Right ventricle myocardium superior (tissue), 1 donor: ENCODE measurements at places on chromosomes 12 and 14. TPM values are rescaled to one million over a fixed set of nuclear protein-coding genes. Genes with fewer than 3 reads are reported as not detected.

PDZRN4 gene
- total RNA-seq = not detected

ENDOU gene
- 0.11 TPM for total RNA-seq

APOF gene
- not detected for total RNA-seq

SMCO2 gene
- not detected for total RNA-seq

HNF1A gene
- total RNA-seq = not detected

TMEM116 gene
- 42.4 TPM for total RNA-seq

PMEL gene
- total RNA-seq = 0.83 TPM

OR6C2 gene
- total RNA-seq = not detected

FZD10 gene
- total RNA-seq = not detected

PAWR gene
- 7.2 TPM for total RNA-seq

POMT2 gene
- 19.7 TPM for total RNA-seq

MYF5 gene
- not detected for total RNA-seq

CHMP4A gene
- 26.6 TPM for total RNA-seq

LMO3 gene
- total RNA-seq = 2.3 TPM

ACOT4 gene
- total RNA-seq = 0.62 TPM

DNAI7 gene
- 1.7 TPM for total RNA-seq

TAS2R31 gene
- total RNA-seq = 0.38 TPM

RPGRIP1 gene
- 0.27 TPM for total RNA-seq

PLEK2 gene
- not detected for total RNA-seq

PKP2 gene
- 400 TPM for total RNA-seq

IL23A gene
- total RNA-seq = not detected

POU6F1 gene
- total RNA-seq = 10.0 TPM

FBXO21 gene
- total RNA-seq = 35.3 TPM

WDHD1 gene
- 1.5 TPM for total RNA-seq

PPP4R4 gene
- total RNA-seq = not detected

CD163L1 gene
- total RNA-seq = 2.1 TPM

KICS2 gene
- total RNA-seq = 3.1 TPM

ACTR10 gene
- 68.5 TPM for total RNA-seq

ACAD10 gene
- 29.5 TPM for total RNA-seq

RGS6 gene
- total RNA-seq = 26.1 TPM

NAV3 gene
- total RNA-seq = 3.3 TPM

PRKD1 gene
- total RNA-seq = 4.0 TPM

GARIN6 gene
- total RNA-seq = not detected

CLEC1A gene
- 2.5 TPM for total RNA-seq

EPYC gene
- not detected for total RNA-seq

RND1 gene
- total RNA-seq = 0.11 TPM
